Activated naive CD4-positive, alpha-beta T cell treated with anti-CD3 and anti-CD28 coated beads for 36 hours (primary cell): ENCODE measurements at places on chromosomes 13 and 19. TPM values are rescaled to one million over a fixed set of nuclear protein-coding genes. Genes with fewer than 3 reads are reported as not detected.

The TSHZ3 gene
- total RNA-seq, result 2.0 TPM

The ERICH4 gene
- not detected for total RNA-seq

The ADAMTS10 gene
- 3.3 TPM for total RNA-seq

- DNase-seq, result no peak
Observed at GRCh38 chr19:32174386-32175113, 170.9 kb upstream of the ZNF507 start.

GRCh38 chr19:19356901-19357566, 36.4 kb downstream of the MAU2 start:
- DNase-seq, result no peak

DNA sequence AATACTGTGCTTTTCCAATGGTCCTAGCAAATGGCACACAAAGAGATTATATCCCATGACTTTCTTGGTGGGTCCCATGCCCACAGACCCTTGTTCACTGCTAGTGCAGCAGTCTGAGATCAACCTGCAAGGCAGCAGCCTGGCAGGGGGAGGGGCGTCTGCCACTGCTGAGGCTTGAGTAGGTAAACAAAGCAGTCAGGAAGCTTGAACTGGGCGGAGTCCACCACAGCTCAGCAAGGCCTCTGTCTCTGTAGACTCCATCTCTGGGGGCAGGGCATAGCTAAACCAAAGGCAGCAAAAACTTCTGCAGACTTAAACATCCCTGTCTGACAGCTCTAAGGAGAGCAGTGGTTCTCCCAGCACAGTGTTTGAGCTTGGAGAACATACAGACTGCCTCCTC, 82.9 kb downstream of the ZNF737 start:
- DNase-seq, result no peak

GRCh38 chr13:106867249-106867648, 299.3 kb upstream of the ARGLU1 start:
- DNase-seq, result no peak

DNA sequence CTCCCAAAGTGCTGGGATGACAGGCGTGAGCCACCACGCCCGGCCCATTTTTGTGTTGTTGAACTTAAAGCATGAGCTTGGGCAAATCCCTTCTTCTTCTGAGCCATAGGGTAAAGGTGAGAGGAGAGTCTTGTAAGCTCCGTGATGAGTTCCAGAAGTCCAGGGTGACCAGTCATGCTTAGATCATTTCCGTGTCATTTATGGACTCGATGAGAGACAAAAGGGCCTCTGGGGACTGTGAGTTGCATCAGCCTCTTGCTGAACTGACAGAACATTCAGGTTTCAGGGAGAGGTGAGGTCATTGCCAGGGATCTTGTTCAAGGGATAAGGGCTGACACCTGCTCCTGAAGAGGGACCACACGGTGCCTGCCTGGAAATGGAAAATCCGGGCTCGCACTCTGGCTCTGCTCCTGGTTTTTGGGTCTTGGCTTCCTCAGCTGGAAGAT, 53.6 kb downstream of the GADD45B start:
- DNase-seq, result no peak
